ENCODE measurements at places on chromosomes 4 and X. TPM values are rescaled to one million over a fixed set of nuclear protein-coding genes. Genes with fewer than 3 reads are reported as not detected.

The P2RY8 gene
- under 0.01 TPM for total RNA-seq

The CHRDL1 gene
- total RNA-seq, result 25.9 TPM

The XAGE5 gene
- total RNA-seq, result not detected

The ASB12 gene
- total RNA-seq, result not detected

The RXFP1 gene
- not detected for total RNA-seq

The CT45A5 gene
- total RNA-seq, result not detected

The SCRG1 gene
- total RNA-seq, result 0.88 TPM

Measured in osteoblast (primary cell).